ENCODE measurements at places on chromosomes 4 and X. TPM values are rescaled to one million over a fixed set of nuclear protein-coding genes. Genes with fewer than 3 reads are reported as not detected.

DNA sequence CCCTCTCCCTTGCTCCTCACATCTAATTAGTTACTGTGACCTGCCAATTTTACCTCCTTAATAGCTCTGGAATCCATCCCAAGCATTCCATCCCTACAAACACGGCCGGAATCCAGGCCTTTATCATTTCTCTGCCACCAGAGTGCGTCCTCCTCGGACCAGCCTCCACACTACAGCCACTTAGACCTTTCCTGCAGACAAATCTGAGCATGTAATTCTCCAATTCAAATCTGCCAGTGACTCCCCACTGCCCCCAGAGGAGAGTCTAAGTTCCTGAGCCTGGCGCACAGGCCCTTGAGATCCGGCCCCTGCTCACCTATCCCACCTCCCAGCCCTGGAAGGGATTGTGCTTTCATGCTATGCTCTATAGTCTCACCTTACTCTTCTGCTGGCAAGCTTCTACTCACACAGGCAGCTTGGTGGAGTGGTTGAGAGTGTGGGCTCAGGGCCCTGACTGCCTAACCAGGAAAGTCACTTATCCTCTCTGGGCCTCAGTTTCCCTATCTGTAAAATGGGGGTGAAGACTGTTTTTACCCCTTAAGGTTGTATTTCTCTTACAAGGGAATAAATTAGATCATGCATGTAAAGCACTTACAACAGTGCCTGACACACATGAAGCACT, 31.2 kb downstream of the PJA1 start:
- H3K27me3 ChIP-seq = no peaks in the 10 kb centered on the region
- H3K27ac ChIP-seq = no peak overlapping the region
- no peaks in the 10 kb centered on the region for H3K36me3 ChIP-seq

- H3K27me3 ChIP-seq = no peaks in the 10 kb centered on the region
- H3K36me3 ChIP-seq = no peaks in the 10 kb centered on the region
Observed at GRCh38 chr4:25809996-25810395, 52.8 kb downstream of the SEL1L3 start.

DNA sequence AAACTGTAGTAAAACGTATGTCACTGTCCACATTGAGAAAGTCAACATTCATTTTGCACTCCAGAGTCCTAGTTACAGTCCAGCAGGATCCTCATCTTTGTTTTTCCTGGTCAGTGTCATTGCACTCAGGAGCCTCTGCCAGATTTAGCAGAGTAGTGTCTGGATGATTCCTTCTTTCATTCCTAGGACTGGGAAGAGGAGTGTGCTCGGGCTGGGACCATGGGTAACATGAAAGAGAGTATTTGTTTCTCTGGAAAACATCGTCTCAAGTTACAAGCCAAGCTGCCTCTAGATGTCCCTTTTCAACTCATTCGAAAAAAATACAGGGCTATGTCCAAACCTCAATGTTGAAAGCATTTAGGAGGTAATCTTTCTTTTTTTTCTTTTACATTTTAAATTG, 69.9 kb upstream of the TNIP3 start:
- H3K4me1 ChIP-seq = no peaks in the 10 kb centered on the region
- no peak overlapping the region for H3K27ac ChIP-seq
- no peak for DNase-seq
- no peaks in the 10 kb centered on the region for H3K36me3 ChIP-seq
- H3K4me3 ChIP-seq = no peak overlapping the region

SLC10A6 gene
- total RNA-seq = not detected

DNA sequence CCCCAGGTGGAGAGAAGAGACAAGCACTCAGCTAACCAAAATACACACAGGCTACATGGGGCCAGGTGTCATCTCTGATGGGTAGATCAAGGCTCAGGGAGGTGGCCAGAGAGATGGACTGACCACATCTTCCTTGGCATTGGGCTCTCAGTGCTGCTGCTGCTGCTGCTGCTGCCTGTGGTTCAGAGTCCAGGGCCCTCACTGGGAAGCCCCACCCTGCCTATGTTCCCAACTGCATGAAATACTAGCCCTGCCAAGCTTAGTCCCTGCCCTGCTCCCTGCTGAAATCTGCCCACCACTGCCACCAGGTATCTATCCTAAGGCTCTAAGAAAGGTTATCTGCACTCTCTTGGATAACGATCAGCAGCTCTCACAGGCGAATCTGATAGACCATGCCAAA, 118.7 kb downstream of the EFHC2 start:
- H3K4me1 ChIP-seq = no peaks in the 10 kb centered on the region
- no peaks in the 10 kb centered on the region for H3K27me3 ChIP-seq
- H3K4me3 ChIP-seq = no peak overlapping the region
- no peak for DNase-seq
- H3K27ac ChIP-seq = no peak overlapping the region

DNA sequence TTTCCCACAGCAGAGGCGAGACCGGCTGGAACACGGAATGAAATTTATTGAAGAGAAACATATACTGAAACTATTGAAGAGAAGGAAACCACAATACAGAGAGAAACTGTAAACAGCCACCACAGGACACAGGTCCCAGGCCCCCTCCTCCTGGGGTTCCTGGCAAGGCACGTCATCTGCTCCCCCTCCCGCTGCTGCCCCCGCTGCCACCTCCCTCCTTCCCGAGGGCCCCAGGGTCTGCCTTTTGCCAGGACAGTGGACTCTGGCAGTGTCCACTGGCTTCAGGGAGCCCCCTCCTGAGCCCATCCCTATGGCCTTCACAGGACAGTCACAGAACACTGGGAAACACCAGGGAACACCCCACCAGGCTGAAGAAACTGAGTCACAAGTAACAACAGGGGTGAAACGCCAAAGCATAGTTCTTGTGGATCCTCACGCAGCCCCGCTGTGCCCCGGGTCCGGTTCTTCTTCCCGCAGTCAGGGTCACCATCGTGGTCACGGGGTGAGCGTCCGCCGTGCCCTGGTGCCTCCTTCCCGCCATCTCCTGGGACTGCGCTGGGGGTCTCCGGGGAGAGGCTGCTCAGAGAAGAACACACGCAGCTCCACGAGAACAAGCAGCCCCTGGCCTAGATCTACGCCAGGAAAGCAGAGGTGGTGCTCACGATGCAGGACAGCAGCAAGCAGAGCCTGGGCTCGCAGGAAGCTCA, 5.4 kb downstream of the PNMA6E start:
- DNase-seq = no peak
- no peak overlapping the region for H3K4me3 ChIP-seq
- H3K27ac ChIP-seq = no peak overlapping the region
